GF-D8 (cell line): ENCODE measurements at places on chromosomes 2 and 18.

- no peak for DNase-seq
These were observed 104.6 kb downstream of the TCF4 start for GRCh38 chr18:55483266-55483871.

DNA sequence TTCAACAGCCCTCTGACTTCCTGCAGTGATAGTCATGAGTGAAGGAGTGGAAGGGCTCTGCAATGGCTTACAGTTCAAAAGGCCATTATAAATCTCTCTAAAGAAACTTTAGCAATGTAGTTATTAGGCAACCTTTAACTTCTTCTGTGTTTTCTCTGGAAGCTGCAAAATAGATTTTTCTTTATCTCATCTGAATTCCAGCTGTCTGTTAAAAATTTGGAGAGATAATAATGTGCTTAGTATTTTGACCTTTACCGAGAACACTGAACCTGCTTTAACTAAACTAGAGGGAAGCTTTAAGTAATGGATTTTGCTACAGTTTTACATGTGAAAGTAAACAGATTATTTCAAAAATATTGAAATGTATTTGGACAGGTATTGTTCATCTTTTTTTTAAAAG, 847.9 kb downstream of the ERBB4 start:
- no peak for DNase-seq

DNA sequence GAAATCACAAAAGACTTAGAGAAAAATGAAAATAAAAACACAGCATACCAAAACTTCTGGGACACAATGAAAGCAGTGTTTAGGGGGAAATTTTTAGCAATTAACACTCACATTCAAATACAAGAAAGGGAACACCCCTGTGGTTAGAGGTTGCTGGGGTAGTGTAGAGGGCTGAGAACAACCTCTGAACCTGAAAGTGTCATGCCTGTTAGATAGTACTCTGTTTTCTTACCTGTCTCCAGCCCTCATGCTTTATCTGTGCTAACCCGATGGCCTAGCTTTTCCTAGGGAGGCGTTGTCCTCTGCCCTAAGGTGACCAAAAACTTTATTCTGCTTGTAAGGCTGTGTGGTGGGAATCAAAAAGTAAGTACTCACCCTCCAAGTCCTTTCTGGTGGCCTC, 122.6 kb upstream of the OTX1 start:
- DNase-seq: peak; percentile 15

DNA sequence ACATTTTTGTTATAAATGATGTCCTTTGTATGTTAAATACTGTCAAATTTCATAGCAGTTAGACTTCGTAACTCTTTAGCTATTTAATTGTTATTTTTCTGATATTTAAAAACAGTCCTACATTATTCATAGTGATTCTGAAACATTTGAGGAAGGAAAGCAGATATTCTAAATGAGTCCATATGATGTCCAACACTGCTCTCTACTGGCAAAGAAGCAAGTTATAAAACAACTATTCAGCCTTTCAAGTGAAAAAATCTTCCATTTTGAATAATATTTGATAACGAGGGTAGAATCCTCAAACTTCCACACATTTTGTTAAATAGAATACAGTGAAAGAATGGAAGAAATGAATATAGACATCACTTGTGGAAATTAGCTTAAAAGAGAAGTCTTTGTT, 220.8 kb downstream of the GULP1 start:
- peak; percentile 27 for DNase-seq

DNA sequence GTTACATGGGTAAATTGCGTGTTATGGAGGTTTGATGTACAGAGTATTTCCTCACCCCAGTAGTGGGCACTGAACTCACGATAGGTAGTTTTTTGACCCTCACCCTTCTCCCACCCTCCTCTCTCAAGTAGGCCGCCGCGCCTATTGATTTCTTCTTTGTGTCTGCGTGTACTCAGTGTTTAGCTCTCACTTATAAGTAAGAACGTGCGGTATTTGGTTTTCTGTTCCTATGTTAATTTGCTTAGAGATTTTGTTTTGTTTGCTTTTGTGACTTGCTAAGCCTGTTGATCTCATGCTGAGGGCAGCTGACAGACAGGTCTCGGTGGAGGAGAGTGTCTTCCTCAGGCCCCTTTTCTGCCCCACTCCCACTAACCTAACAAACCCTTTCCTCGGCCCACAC, 36.2 kb downstream of the ACOXL start:
- DNase-seq: no peak

GRCh38 chr2:62287899-62288880, 92.3 kb downstream of the B3GNT2 start:
- DNase-seq: no peak

DNA sequence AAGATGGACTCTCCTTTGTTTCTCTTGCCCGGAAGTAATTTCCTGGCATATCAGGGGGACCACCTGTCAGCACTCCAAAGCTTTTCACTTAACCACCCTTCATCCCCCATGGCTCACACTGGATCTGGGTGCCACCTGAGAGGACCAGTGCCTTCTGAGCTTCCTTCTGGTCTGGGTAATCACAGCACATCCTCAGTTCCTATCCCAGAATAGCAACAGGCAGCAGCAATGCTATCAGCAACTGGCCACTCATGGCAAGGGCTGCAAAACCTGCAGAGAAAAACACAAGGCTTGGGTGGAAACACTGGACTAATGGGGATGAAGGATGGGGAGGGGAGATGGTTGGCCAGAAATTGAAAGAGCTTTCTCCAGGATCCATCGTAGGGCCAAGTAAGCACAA, 59.9 kb upstream of the STPG4 start:
- no peak for DNase-seq

DNA sequence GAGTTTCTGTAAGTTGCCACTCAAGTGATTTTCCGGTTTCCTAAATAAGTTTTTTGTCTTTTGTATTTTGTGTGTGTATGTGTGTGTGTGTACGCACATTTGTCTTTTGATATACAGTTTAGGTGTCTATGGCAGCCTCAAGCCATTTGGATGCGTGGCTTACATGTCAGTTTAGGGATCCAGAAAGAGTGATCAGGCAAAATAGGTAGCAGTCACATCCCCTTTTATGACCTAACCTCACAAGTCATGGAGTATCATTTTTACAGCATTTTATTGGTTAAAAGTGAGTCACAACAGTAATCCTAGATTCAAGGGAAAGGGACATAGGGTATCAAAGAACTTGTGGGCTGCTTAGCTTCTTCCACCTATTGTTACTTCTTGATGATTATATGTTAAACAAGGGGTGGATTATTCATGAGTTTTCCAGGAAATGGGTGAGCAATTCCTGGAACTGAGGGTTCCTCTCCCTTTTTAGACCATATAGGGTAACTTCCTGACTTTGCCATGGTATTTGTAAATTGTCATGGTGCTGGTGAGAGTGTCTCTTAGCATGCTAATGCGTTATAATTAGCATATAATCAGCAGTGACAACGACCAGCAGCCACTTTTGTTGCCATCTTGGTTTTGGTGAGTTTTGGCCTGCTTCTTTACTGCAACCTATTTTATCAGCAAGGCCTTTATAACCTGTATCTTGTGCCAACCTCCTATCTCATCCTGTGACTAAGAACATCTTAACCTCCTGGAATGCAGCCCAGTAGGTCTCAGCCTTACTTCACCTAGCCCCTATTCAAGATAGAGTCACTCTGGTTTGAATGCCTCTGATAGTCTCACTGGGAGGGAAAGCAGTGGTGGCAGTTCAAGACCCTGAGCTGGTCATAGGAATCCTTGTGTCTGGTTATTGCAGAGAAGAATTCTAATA, 8.6 kb upstream of the SOCS6 start:
- DNase-seq: no peak

DNA sequence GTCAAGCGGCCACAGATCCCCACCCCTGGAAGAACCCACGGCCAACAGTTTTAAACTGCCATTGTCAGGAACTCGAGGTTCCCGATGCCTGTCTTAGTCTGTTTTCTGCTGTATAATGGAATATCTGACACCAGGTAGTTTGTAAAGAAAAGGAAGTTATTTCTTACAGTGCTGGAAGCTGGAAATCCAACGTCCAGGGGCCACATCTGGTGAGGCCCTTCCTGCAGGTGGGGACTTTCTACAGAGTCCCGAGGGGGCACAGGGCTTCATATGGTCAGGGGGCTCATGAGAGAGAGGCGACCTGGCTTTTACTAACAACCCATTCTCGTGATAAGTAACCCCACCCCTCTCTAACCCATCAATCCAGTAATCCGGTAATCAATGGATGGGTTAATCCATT, 501.6 kb upstream of the MYT1L start:
- DNase-seq: no peak

DNA sequence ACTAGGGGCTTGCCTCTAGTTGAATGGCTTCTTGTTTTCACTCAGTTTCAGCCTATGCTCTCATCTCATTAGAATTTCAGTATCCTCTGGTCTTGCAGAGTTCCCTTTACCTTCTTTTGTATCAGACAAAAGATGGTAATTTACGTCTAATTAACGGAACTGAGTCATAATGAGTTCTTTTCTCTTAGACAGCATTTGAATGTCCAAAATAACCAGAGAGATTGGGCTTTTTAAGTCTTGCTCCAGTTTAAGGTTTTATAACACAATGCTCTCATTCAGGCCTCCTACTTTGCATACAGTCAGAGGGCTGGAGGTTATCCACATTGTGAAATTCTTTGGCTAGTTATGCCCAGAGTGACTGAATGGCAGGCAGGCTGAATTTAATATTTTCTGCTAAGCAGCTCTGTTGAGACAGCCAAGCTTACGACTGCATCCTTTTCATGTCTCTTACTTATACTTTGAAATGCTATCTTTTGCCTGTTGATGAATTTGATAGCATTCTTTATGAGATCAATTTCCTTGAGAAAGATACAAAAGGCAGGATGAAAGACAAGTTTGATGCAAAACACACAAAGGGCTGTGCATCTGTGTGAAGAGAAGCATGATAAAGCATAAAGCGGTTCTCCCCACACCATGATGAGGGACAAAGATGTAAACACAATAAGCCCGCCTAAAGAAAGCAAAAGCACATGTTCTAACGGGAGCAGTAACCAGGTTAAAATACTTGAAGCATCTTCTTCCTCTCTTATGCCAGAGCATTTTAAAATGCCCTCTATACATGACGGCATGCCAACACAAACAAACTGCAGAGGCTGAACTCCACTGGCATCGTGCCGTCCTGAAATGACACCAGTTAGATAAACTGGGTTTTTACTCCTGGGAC, 90.0 kb downstream of the CDH2 start:
- DNase-seq: no peak

GRCh38 chr2:37582481-37583220, 88.8 kb downstream of the CDC42EP3 start:
- no peak for DNase-seq

DNA sequence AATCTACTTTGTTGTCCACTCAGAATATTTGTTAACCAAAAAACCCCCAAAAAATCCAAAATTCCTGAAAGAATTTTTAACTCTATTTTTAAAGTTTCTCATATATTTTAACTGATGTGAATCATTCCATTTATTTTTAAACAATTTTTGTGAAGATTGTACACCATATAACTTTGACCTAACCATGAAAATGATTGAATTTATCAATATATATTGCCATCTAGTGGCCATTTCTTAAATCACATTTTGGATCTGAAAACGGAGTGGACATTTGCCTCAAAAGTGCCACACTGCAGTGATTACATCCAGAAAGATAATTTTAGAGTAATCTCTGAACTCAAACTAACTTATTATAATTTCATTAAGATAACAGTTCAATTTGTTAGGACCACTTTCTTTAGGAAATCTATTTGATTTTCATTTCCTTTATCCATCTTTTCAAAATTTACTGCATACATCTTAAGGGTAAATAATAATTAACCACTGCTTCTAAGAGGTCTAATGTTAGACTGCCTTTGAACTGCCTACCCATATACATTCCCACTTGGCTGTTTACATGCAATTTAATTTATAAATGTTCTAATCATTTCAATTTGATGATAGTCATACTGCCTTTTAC, 71.1 kb downstream of the DSC3 start:
- DNase-seq: peak; percentile 5

DNA sequence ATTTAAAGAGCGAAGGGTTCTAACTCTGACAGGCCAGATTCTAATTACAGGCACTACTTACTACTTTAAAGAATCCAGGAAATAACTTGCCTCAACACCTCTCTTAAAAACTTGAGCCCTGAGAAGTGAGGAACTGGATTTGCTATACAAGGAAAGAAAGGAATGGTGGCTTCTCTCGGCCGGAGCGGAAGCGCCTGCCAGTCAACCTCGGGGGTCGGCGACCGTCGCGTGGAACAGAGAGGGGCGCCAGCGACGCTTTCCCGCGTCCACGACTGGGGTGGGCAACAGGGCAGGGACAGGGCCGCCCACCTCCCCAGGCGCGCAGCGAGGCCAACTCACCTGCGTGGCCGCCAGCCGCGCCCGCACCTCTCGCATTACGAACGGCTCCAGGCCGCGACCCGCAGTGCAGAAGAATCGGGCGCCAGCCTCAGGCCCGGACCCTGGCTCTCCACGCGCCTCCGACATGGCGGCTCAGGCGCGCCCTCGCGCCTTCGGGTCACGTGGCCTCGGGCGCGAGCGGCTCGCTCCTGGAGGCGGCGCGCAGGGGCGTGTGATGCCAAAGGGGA, at the start of gene THUMPD2:
Gene THUMPD2, minus strand, starts transcription at position 484 of the 566 bp plus-strand sequence. Its CDS starts 19 bp downstream, at position 465.
- peak; percentile 31 for DNase-seq

- no peak for DNase-seq
These were observed 117.6 kb downstream of the METTL8 start for GRCh38 chr2:171316220-171316619.

DNA sequence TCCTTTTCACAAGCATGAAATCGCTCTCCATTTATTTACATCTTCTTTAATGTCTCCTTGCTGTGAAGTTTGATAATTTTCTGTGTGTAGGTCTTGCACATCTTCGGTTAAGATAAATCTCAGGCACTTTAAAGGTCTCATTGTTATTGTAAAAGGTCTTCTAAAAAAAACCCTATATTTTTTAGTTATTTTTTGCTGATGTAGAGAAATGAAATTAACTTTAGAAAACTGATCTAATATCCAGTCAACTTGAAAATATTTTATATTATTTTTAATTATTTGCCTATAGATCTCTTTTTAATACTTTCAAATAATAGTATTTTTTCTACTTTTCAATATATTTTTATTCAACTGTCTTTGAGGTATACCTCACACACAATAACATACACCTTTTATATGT, 169.4 kb downstream of the INSIG2 start:
- DNase-seq: no peak

- DNase-seq: no peak
These were observed 34.9 kb upstream of the CD302 start for GRCh38 chr2:159832858-159833257.

DNA sequence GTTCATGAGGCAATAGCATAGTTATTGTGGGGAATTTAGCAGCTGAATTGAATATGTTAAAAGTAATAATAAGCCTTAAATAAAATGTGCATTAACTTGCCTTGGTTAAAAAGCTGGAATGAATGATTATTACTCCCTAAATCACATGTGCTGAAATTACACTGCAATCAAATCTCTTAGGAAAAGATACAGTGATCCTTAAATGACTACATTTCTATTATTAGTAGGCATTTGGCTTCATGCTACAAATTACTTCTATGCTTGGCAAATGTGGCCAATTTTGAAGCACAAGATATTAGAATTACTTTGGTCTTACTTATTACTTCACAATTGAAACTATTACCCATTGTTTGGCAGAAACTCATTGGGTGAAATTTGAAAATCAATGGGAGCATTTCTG, 5.4 kb downstream of the RND3 start:
- DNase-seq: no peak
